ENCODE measurements at places on chromosomes 1 and 21. TPM values are rescaled to one million over a fixed set of nuclear protein-coding genes. Genes with fewer than 3 reads are reported as not detected.

Gene LEFTY1
- 0.35 TPM for total RNA-seq

Gene TEKT2
- not detected for total RNA-seq

Gene KRTAP10-7
- total RNA-seq, result not detected

Gene PLEKHN1
- 8.0 TPM for total RNA-seq

Gene BRINP3
- total RNA-seq, result not detected

Gene RPTN
- total RNA-seq, result not detected

Gene PEAR1
- total RNA-seq, result 0.28 TPM
